ENCODE measurements at places on chromosomes 6 and 20.
A peak's percentile ranks its signal among the peaks of the same experiment; 100 is the strongest.

DNA sequence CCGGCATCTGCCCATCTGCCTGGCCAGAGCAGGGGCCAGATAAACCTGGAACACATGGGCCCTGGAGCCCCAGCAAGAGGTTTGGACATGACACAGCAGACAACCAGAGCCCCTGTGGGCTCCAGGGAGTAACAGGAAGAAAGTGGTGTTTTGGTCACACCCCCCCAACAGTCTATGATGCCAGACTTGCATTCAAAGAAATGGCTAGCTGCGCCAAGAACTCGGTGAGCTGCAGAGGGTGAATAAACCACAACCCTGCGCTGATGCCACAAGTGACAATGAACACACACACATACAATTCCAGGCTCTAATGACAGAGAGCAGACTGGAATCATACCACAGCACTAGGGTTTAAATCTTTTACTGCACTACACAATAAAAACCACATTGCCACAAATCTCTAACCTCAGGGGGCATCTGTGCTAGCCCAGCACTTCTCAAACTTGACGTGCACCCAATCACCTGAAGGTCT is 34.0 kb downstream of the TRERF1 start:
- DNase-seq = peak; percentile 67

- no peak for DNase-seq
Measured at GRCh38 chr6:20483887-20484497, 50.3 kb upstream of the CDKAL1 start.

- DNase-seq = no peak
Measured at GRCh38 chr20:24432046-24432442, 37.4 kb upstream of the SYNDIG1 start.

DNA sequence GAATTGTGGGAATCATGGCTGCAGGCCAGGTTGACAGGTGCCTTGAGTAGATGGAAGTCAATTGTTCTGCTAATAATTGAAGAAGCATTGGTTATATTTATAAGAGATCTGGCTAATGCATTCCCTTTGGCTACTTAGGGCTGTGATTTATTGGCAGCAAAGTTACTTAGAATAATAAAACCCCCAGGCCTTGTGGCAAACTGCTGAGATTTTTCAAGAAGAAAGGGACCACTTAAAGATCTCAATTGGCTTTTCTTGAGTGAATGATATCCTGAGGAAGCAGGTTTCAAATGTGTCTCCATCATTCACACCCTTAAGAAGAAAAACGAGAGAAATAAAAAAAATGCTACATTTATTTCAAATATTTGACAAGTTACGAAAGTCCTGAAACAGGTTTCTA is 27.4 kb downstream of the DDO start:
- no peak for DNase-seq

DNA sequence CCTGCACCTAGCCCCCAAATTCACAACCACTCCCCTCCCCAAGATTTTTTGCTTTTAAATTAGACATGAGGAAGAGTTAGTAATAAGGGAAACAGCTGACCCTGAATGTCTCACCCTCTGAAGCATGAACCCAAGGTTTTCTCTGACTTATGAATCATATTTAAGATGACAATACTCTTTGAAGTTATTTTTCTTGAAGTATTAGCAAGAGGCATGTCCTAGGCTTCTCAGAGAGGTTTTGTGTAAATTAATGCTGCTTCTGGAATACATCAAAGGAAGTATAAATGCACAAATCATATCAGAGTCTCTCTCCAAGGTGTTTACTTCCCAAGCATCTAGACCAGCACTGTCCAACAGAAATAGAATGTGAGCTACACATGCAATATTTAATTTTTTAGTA is 408.1 kb upstream of the MARCKS start:
- DNase-seq = no peak

DNA sequence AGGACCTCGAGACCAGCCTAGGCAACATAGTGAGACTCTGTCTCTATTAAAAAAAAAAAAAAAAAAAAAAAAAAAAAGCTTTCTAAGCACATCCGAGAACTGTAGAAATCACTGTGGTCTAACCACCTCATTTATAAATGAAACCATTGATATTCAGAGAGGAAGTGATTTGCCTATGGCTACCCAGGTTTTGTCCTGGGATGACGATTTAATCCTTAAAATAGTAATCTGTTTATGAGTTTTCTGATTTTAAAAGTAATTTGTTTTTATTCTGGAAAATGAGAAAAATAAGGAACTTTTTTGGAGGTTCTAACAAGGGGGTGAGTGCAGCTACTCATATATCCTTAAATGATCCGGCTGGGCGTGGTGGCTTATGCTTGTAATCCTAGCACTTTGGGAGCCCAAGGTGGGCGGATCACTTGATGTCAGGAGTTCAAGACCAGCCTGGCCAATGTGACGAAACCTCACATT is 6.5 kb upstream of the BTN3A2 start:
- no peak for DNase-seq

DNA sequence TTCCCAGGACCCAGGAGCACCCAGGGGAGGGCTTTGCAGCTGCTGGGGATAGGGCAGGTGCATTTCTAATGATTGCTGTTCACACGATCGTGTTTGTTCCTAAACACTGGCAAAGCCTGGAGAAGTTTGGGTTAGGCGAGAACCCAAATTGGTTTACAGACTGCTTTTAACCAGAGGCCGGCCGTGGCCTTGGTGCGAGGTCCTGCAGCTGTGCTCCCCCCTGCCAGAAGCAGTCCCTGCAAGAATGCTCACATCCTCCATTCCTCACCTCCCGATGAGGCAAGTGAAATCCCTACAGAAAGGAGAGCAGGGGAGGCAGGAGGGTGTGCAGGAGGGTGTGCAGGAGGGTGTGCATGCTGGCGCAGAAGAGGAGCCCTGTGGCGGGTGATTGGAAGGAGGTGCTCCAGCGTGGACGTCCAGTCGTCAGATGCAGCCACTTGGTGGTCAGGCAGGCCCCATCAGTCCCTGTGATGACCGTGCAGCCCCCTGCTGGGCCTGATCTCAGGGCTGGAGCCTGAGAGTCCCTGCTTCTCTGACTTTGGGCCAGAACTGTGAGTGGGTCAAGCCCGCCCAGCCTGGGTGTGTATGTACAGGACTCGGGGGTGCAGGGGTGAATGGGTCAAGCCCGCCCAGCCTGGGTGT is 55.7 kb upstream of the FRMD1 start:
- DNase-seq = no peak

DNA sequence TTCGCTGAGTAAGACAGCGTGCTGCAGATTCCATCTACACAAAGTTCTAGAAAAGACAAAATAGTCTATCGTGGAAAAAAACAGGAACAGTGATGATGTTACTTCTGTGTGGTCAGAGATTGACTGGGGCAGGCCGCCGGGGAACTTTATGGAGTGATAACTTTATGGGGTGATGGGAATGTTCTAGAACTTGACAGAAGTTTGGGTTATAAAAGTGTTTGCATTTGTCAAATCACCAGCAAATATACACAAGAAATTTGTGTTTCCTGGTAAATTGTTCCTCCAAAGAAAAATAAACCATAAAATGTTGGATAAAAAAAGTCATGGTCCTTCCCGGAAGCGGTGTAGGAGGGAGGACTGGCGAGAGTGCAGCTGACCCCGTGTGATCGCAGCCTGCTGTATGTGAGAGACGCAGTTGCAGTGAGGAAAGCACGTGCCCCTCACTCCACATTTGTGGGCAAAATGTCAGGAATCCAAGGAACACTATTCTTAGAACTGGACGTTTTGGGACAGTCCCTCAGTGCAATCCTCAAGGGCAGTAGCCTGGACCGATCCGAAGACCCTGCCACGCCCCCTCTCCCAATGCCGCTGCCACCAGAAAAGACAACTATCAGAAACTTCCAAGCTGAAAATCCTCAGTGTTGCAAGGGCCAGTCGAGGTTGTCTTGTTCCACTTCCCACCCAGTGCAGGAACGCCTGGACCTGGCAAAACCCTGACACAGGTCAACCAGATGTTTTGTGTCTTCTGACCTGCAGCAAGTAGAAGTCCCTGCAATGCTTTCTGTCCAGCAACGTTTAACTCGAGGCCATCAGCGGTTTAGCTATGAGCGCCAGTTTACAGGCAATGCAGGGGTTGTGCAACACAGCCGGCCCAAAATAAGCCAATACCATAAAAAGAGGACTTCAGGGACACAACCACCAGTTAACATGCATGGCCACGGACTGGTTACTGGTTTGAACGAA is 80.5 kb upstream of the QKI start:
- DNase-seq = no peak

- DNase-seq = no peak
Measured at GRCh38 chr20:60803335-60804055, 448.6 kb upstream of the CDH4 start.

- DNase-seq = no peak
Measured at GRCh38 chr20:38195521-38195920, 30.5 kb upstream of the TGM2 start.

GRCh38 chr6:12369781-12370262 is 79.7 kb downstream of the EDN1 start:
- DNase-seq = no peak

DNA sequence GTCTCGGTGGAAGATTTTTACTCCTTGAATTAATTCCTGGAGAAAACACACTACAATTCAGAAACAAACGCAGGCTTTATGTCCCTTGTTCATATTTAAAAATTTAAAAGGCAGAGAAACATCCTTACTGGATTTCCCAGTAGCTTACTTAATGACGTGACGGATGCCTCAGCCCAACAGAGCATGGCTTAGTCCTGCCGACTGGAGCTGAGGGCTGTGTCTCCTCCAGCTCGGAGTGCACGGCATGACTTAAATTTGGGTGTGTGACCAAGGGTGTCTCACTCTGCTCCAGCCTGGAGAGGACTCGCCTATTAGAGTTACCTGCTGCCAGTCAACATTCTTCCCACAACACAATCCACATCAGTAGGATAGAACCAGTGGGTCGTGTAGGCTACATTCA is 107.1 kb downstream of the PSMB1 start:
- DNase-seq = no peak

GRCh38 chr6:26304797-26305640 is 60.0 kb upstream of the BTN3A2 start:
- DNase-seq = peak; percentile 53

Measured in stimulated activated CD8-positive, alpha-beta memory T cell treated with anti-CD3 and anti-CD28 coated beads, Interleukin-7, amount 100 ng/mL, for 4 hours (primary cell).